T-helper 22 cell (primary cell): ENCODE measurements at places on chromosomes 3 and 15.

- no peak for DNase-seq
Observed at GRCh38 chr3:78765671-78766485, 1001.9 kb downstream of the ROBO1 start.

DNA sequence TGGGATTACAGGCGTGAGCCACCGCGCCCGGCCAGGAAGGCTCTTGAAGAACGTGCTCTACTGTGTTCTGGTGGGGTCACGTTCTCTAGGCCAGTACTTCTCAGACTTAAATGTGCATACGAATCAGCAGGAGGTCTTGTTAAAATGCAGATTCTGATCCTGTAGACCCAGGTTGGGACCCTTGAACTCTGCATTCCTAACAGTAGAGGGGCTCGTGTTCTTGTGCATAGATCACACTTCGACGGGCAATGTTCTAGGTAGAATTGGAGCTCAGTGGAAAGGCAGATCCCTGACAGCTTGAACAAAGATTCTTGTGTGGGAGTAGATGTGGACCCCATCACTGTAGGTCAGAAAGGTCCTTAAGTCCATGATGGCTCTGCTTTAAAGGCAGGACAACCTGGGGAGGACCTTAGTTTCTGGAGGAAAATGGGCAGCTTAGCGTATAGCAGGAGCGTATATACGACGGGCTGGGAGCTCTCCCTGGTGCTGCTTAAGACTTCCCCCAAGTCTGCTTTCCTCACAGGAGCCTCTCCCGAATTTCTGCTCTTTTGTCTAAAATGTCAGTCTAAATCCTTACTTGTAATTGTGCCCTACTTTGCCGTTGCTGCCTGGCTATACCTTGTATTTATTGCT lies 16.9 kb upstream of the FAM81A start:
- DNase-seq = no peak

GRCh38 chr15:31338879-31339557 lies 12.4 kb downstream of the KLF13 start:
- DNase-seq = peak; percentile 38

GRCh38 chr15:26879706-26880105 lies 12.8 kb downstream of the GABRA5 start:
- no peak for DNase-seq

DNA sequence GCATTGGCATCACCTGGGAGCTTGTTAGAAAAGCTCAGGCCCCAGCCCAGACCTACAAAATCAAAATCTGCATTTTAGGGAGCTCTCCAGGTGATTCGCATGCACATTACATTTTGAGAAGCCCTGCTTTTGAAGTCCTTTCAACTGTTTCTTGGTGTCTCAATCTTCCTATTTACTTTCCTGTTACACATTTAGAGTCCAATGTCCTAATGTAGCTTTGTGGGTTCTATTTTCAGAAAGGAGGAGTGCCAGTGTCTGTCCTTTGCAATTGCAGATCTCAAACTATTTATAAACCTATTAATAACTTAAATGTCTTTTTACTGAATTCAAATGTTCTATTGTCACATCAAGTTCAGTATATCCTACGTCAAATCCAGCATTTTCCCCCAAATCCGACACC lies 27.8 kb upstream of the MYRIP start:
- no peak for DNase-seq

DNA sequence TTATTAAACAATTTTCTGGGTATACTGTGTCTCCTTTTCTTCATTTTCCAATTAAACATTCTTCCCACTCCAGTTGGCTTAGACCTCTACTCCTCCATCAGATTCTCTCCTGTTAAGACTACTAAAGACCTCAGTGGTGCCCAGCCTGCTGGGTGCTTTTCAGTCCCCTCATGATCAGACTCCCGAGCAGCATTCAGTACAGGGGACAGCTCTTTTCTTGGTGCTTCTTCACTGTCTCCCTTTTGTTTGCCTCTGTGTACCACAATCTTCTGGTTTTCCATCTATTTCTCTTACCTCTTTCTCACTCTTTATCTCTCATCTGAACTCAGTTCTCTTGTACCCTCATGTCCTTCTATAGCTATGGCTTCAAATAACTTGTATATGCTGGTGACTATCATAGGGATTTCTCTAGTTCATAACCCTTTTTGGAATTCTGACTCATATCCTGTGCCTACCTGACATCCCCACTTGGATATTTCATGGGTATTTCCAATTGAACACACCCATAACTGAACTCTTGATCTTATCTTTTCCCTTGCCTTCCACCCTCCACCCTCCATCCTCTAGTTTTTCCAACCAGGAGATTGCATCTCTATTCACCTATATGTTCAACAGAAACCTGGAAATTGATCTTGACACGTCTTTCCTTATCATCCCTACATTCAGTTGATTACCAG lies 55.6 kb upstream of the ABHD10 start:
- DNase-seq = no peak

GRCh38 chr3:178036451-178037144 lies 499.6 kb upstream of the KCNMB2 start:
- DNase-seq = no peak

GRCh38 chr15:47570451-47570850 lies 146.9 kb upstream of the SEMA6D start:
- DNase-seq = no peak

DNA sequence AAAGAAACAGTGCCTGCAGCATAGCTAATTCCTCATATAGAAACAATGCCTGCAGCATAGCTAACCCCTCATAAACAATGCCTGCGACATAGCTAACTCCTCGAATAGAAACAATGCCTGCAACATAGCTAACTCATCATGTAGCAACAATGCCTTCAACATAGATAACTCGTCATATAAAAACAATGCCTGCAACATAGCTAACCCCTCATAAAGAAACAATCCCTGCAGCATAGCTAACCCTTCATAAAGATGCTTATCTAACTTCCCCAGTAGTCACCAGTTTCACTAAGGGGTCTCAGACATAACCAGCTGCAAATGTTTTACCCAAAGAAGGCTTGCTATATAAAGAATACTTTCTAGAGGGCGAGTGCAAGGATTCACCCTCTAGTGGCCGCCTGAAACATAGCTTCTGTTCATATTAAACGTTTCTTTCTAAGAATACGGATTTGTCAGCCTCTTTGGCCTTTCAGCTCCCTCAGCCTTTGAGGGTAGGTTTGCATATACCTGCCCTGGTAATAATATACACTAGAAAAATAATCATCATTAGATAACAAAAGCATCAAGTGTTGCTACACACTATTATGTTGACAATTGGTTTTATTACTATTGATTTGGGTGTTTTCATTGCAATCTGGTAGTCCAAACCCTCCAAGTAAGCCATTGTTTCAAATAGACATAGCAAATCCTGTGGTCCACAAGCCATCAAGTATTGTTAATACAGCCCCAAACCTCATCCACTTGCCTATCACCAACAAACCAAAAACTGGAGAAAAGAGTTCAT lies 44.4 kb upstream of the FAN1 start:
- DNase-seq = no peak

- no peak for DNase-seq
Observed at GRCh38 chr15:41967506-41968206, 4.7 kb downstream of the EHD4 start.

GRCh38 chr15:20344601-20345400 lies 196.8 kb downstream of the GOLGA6L6 start:
- DNase-seq = no peak

DNA sequence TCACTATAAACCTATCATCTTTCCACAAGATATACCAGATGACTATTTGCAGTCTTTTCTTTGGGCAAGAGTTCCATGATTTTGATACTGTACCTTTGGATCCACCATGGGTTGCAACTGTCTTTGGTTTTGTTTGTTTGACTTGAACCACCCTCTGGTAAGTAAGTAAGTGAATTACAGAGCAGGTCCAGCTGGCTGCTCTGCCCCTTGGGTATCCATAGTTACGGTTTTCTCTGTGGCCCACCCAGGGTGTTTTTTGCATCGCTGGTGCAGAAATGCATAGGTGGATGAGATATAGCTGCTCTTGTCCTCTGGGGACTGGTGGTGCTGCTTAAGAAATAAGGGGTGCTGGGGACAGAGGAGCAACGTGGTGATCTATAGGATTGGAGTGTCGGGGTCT lies 33.8 kb downstream of the CHDH start:
- no peak for DNase-seq

- DNase-seq = no peak
Observed at GRCh38 chr15:48360841-48361240, 29.6 kb downstream of the DUT start.

- DNase-seq = no peak
Observed at GRCh38 chr3:13706886-13707285, 158.0 kb downstream of the FBLN2 start.

GRCh38 chr3:37537914-37538691 lies 323.6 kb upstream of the CTDSPL start:
- no peak for DNase-seq

- no peak for DNase-seq
Observed at GRCh38 chr3:236881-237280, 40.3 kb downstream of the CHL1 start.

GRCh38 chr3:69095636-69096035 lies 10.9 kb downstream of the ARL6IP5 start:
- no peak for DNase-seq

DNA sequence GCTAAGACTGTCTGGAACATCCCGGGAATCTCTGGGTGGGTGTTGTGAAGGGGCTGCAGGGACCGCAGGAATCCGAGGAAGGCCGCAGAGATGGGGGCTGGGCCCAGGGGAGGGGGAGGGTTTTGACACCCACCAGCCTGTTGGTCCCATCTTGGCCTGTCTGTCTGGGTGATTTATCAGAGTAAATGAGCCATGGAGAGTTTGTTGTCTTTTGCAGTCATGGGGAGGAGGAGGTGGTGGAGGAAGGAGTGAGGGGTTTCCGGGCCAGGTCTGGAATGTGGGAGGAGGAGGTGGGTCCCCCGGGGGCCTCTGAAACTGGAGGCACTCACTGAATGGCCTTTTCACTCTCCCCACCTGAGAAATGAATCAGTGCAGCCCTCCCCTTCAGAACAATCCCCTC lies 11.5 kb downstream of the SEMA3F start:
- DNase-seq = no peak

DNA sequence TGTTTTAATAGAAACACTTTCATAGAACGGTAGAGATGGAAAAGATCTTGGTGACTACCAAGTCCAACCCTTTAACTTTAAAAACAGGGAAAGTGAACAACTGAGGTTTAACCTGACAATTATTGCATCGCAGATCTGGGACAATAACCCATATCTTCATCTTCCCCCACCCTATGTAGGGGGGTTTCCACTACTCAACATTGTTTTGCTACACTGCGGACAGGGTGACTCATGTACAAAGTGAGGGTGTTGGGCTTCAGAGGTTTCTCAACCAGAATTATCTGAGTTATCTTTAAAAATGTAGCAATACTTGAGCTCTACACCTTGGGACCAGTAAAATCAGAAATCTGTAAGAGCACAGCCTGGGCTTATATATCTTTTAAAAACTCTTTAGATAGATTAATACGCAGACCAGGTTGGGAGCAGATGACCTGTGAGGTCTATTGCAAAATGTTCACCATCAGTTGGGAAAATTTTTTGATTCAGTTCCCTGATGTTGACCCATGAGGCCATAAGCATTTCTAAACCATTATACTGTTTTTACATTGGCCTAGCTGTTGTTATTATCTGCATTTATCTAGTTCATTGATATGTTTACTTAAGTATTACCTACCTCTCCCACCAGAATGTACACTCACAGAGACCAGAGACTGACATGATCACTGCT lies 103.6 kb upstream of the ICE2 start:
- DNase-seq = peak; percentile 60

DNA sequence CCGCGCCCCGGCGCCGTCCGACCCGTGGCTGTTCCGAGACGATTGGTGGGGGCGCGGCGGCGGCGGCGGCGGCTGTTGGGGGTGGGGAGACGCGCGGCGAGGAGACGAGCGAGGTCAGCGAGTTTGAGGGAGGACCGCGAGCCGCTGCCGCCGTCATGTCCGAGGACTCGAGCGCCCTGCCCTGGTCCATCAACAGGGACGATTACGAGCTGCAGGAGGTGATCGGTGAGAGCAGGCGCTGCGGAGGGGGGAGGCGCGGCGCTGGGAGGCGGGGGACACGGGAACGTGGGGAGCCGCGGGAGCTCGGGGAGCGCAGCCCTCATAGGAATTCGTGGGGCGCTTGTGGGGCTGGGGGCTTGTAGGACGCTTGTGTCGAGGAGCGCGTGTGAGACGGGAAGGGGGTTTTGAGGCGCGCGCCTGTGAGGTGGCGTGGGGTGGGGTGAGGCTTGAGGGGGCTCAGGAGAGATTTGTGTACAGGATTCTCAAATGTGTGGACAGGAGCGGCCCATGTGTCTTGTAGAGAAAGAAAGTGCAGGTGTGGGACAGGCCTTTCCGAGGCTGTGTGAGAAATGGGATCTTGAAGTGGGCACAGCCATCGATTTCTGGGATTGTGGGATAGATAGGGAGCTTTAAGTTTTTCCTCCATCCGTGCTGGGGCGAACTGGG lies 518 bp downstream of the OXSR1 start:
- no peak for DNase-seq

GRCh38 chr3:187630404-187630803 lies 39.8 kb downstream of the SST start:
- DNase-seq = no peak

GRCh38 chr15:57607570-57608000 lies 15.9 kb downstream of the MYZAP start:
- DNase-seq = no peak

GRCh38 chr15:100245855-100246254 lies 95.9 kb downstream of the ADAMTS17 start:
- DNase-seq = no peak

DNA sequence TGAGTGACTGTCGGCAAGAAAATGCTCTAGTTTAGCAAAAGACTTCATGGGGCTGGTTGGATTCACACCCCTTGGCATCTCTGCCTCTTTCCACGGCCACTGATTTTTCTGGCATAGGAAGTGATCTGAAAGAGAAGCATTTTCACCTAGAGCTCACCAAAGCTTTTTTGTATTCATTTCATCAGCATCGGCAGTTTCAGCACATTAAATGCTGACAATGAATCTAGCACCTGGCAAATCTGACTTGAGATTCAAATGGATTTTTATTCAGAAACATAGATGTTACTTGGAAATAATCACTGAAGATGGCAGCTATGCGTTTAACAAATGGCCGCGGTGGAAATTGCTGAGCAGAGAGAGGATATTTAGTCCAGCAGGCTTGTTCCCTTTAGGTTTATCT lies 155.9 kb downstream of the MEIS2 start:
- DNase-seq = no peak
